ENCODE measurements at places on chromosomes 12 and 14.

DNA sequence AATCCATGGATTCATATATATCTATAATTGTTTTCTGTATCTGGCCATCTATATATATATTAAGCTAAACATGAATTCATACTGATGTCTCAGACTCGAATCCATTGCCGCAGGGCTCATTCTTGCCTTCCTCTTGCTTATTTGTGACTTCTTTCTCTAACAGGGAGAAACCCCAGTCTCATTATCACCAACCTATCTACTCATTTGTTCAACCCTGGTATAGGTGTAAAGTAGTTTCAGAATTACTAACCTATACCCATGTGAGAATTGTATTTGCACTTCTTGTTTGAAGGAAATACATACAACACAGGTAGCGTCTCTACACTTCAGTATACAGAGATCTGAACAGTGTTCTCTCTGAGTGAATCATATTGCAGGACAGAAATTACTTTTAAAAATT is 77.7 kb downstream of the PTPN11 start:
- DNase-seq = no peak

- DNase-seq = peak; percentile 87
Measured at GRCh38 chr14:60151715-60152114, 13.5 kb downstream of the DHRS7 start.

DNA sequence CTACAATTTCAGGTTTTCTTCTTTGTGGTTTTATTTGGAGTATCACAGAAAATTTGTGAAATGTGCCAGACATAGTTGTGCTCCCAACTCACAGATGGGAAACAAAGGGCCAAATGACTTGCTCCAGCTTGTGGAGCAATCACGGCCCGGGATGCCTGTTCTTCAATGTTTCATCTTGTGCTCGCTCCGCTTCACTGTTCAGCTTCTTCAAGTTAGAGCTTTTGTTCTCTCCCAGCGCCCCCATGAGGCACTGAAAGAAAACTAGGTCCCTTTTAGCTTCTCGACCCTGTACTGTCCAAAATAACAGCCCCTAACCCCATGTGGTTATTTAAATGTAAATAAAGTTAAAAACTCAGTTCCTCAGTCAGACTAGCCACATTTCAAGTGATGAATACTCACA is 187.9 kb upstream of the STXBP6 start:
- no peak for DNase-seq

DNA sequence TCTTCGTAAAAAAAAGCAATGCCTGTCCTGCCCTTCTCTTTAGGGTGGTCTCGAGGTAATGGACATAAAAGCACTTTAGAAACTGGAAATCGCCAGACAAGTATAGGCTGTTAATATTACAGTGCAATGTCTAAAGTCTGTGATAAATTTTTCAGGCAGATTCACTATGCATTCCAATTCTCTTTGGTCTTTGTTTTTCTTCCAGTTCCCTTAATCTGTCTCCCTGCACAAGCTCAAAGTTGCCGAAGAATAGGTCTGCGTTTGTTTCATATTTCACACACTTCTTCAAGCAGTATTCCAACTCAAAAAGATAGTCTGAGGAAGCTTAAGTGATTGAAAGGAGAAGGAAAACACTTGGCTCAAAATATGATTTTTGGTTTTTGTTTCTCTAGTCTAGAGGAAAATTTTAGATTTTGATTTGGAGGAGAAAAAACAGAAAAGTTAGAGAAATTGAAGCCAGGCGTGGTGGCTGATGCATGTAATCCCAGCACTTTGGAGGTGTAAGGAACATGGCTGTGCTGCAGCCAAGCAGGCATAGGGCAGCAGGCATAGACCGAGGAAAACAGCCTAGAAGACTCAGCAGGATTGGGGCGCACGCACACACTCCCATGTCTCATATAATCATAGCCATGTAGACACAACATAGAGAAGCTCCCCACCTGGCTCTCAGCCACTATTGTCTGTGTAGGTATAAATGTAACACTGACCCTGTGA is 96.2 kb upstream of the TMPO start:
- DNase-seq = no peak

DNA sequence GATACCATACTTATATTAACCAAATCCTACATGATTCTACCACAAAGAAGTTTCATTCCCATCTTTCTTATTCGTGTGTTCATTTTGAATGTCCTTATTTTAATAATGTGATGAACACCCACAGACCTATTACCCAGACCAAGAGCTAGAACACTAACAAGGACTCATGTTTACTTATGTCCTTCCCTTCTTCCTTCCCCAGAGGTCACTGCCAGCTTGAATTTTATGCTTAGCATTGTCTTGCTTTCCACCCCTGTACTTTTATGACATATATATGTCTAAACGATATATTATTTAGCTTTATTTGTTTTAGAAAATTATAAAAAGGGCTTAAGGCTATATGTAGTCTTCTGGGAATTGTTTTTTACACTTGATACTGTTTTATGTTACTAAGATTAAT is 238.6 kb downstream of the LRIG3 start:
- DNase-seq = no peak

- DNase-seq = no peak
Measured at GRCh38 chr12:124766727-124767065, 97.0 kb downstream of the SCARB1 start.

DNA sequence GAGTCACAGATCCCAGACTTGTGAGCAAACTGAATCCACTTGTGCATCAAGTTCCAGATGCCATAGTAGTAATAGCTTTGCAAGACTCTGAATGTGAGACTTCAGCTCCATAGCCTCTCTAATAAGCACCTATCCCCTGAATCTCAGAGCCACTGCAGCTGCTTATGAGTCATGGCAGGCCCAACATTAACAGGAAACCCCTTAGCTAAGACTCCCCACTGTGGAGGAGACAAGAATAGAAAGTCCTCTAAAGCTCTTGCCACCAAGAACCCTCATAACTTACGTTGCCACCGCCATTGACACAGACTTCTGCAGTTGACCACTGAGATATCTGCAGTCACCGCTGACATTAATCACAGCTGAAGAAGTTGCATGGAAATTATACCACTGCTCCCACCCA is 62.9 kb upstream of the PDE3A start:
- no peak for DNase-seq

- DNase-seq = no peak
Measured at GRCh38 chr14:61535032-61535431, 160.3 kb upstream of the HIF1A start.

DNA sequence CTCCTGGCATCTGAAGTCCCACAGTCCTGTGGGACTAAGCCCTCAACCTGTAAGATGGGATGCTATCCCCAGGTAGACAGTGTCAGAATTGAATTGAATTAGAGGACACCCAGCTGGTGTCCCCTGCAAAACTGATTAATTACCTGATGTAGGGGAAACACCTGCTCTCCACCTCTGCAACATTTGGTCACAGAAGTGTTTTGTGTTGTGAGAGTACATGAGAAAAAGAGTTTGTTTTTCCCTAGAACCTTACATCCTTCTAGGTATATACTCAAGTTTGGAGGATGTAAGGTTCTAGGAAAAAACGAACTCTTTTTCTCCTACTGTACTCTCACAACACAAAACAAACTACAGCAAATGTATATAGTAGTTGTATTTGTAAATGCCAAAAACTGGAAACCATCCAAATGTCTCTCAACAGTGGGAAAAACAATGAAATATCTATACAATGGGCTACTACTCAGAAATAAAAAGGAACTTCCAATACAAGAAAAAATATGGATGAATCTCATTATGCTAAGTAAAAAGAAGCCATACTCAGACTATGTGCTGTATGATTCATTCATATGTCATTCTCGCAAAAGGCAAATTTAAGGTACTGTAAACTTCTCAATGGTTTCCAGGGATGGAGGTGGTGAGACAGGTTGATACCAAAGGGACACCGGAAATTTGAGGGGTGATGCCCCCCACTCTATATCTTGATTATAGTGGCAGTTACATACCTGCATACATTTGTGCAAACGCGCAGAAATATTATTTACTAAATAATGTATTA is 160.7 kb downstream of the MED13L start:
- no peak for DNase-seq

DNA sequence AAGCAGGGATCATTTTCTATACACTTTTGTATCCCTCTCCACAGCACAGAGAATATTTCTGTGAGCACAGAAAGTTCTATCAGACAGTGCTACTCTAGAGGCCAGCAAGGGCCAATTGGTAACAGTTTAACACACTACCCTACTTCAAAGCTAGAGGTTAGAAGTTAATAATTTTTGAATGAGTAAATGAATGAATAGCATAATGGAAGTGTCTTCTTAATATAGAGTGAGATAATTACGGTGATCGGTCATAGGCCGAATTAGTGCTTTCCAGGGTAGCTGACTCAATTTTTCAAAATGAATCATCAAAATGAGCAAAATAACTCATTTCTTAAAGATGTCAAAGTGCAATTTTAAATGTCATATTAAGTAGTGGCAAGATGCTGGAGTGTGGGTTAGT is 67.0 kb upstream of the CCDC198 start:
- no peak for DNase-seq

DNA sequence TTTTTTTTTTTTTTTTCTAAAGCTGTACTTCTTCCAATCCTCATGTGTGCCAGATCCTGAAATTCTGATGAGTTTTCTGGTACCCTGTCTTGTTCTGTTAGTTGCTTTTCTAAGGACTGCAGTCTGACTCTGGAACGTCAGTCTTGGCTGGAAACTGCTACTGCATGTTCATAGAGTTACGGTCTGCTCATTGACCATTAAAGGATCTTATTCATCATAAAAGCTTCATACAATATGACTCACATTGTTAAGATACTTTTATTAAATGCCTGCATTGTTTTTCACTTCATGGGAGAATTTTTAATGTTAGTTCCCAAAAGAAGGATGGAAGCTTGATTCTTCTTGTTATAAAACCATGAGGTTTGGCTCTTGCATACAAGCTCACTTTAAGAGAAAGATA is 233.6 kb downstream of the SYT10 start:
- no peak for DNase-seq

DNA sequence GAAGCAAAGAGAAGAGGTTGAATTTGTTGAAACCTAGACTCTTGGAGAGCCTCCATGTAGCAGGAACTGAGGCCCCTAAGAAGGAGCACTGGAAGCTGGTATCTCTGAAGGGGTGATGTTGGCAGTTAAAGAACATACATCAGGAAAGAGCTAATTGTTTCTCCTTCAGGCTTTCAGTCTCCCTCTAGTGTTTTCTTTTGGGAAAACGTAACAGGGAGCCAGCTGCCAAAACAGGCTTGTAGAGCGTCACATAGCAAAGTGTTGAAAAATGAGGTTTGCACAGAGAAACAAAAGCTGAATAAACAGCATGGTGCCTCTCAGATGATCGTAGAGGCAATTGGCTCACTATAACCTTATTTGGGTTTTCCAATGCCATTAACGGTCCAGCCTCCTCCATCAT is 46.9 kb upstream of the CAND1 start:
- no peak for DNase-seq

DNA sequence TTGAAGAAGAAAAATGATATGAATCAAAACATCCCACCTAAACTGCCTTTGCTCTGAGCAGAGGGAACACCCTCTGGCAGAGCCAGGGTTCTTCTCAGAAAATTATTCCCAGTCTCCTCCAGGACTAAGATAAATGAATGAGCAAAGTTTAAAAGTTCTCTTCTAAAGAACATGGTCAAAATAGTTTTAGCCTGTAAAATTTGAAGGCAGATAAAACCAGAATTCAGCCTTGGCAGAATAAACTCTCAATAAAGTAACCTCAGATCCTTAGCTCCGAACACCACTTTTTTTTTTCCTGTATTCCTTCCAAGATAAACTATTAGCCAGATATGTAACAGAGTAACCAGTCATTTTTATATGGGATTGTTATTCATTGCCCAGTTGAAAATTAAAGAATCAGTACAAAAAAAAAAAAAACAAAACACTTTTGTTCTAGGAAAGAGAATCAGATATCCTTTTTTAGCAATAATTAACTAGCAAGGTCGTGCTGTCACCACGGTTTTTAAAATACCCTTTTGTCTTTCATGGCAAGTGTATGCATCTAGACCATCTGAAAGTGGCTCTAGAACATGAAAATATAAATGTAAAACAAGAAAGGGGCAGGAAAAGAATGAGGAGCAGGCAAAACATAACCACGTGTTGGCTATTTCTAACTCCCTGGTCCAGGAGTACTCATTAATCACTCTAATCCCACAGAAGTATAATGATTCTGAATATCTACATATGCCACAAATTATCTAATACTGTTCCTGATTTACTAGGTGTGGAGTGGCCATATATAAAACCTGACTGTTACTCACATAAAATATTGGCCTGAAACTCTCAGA is 60.8 kb downstream of the CAPZA3 start:
- peak; percentile 13 for DNase-seq

GRCh38 chr14:80264702-80265101 is 53.4 kb upstream of the DIO2 start:
- no peak for DNase-seq

DNA sequence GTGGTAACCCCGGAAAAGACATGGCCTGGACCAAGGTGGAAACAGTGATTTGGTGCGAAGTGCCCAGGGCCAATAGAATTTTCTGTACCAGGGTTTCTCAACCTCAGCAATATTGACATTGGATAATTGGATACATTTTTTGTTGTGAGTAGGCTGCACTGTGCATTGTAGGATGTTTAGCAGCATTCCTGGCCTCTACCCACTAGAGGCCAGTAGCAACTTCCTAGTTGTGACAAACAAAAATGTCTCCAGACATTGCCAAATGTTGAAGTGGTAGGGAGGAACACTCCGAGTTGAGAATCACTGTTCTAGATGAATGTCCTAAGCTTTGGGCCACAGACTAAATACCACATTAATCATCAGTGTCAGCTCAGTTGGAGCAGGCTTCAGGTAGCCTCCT is 6.2 kb upstream of the CGRRF1 start:
- peak; percentile 21 for DNase-seq

DNA sequence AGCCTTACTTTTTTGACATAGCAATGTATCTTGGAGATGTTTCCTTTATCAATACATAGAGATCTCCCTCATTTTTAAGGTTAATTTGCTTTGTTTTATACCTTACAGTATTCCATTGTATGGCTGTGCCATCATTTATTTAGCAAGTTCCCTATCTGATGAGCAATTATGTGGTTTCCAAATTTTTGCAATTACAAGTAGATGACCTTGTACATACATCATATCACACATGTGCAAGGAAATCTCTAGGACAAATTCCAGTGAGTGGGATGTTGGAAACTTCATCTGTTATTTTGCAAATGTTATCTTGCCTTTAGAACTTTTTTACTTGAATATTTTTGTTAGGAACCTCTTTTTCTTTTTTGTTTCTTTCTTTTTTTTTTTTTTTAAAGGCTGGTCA is 49.7 kb downstream of the DRAM1 start:
- DNase-seq = peak; percentile 50
